ENCODE measurements at places on chromosomes 11 and 22.

GRCh38 chr22:41094041-41094593, 1.7 kb downstream of the EP300 start:
- DNase-seq = peak; percentile 24

DNA sequence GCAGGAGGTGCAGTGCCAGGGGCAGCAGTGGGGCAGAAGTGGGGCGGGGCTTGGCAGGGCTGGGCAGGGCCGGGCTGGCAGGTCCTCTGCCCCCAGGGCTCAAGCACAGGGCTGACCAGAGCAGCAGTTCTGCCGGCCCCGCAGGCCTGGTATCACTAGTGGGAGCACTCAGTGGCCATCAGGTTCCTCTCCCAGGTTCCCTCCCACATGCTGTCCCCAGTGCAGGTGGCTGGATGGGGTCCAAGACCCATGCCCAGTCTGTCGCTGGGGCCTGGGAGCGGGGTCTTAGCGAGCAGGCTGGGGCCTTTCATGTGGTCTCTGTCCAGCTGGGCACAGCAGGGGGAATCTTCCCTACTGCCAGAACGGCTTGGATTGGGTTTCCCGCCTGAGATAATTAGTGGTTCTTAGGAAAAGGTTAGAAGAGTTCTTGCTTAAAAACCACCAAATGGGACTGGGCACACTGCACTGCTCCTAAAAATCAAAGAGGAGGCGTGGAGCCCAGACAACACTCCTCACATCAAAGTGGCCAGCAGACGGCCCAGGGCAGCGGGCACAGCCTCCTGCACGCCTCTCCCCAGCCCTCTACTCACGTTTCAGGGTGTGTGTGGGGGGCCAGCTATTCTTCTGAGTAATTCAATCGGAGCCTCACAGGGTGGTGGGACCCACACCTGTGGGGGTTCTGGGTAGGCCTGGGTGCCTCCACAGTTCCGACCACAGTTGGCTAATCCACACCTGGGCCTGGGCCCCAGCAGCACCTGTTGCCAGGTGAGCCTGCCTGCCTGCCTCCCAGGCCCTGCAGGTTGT, 45.6 kb downstream of the TPCN2 start:
- DNase-seq = no peak

- DNase-seq = no peak
These were observed 13.3 kb upstream of the KMT5B start for GRCh38 chr11:68226421-68226820.

DNA sequence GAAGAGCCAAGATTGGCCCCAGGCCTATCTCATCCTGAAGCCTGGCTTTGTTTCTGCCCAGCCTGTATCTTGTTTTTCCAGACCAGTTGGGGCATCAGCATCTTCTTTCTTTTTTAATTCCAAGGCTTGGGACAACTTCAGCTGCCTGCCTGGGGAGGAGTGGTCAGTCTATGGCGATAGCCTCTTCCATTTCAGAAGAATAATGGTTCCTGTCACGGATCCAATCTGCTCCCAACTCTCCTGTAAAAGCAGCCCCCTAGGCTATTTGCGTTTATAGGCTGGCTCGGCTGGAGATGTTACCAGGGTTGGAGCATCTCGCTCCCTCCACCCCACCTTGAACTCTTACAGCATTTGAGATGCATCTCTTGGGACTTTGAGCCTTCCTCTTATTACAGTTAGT, 145.2 kb upstream of the CADM1 start:
- DNase-seq = no peak

DNA sequence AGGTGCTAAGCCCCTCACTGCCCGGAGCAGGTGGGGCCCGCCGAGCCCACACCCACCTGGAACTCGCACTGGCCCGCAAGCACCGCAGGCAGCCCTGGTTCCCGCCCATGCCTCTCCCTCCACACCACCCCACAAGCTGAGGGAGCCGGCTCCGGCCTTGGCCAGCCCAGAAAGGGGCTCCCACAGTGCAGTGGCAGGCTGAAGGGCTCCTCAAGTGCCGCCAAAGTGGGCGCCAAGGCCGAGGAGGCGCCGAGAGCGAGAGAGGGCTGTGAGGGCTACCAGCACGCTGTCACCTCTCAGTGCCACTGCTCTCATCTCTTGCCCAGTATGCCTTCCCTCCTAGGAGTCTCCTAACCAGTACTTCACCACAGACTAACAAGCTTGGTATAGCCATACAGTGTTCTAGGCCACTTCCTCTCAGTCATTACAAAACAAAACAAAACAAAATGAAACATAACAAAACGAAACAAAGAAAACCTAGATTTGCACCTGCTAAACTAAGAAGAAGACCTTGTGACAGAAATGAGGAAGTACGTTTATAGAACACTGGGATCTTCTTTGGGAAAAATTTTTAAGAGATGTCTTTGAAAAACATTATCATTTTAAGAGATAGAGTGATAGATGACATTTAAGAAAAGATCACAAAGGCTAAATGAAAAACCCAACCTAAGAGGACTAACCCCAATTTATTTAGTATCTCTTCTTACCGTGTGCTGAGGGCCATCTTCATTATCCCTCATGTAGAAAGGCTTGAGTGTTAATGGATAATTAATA, 47.7 kb upstream of the GAB2 start:
- DNase-seq = no peak

DNA sequence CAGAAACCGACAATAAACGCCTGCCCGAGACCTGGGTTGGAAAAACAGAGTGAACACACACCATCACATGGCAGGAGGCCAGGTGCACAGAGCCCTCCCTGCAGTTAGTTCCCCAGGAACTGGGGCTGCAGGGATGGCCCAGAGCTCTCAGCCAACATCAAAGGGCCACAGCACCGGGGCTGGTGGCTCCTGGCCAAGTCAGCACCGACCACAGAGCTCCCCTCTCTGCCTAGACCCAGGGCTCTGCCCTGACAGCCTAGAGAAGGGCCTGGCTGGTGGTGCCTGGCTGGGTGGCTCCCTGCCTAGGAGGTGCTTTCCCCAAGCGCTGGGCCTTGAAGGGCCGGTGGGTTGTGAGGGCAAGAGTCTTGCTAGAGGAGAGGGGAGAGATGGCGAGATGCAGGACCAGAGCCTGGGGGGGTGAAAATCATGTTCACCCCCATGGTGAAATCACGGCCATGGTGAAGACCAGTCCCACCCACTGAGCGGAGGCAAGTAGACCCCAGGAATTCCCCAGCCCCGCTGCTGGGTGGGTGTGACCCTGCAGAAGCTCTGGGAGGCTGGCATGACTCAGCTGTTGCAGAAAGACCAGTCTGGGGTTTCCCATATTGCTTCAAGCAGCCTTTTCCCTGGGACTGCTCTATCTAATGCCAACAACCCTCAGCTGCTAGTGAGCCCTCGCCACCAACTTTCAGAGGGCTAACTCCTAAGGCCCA, 7.2 kb upstream of the BID start:
- peak; percentile 82 for DNase-seq

- DNase-seq = no peak
These were observed 109.0 kb downstream of the SIK3 start for GRCh38 chr11:116989184-116989583.

DNA sequence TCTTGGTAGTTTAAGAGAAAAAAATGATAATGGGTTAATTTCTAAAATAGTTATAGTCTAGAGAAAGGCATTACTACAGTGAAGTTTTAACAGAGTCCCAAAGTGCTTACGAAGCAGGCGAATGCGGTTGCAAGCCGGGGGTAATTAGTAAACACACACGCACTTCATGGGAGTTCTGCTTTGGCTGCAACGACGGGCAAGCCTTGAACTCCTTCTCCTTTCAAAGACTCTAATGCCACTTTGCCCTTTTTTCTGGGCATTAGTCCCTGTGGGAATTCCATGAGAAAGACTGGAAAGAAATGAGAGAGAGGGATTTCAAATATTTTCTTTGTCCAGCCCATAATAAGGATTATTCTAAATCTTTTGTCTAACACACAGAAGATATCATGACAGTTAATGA, 66.1 kb downstream of the TENM4 start:
- no peak for DNase-seq

- peak; percentile 84 for DNase-seq
These were observed 172.5 kb downstream of the TBC1D22A start for GRCh38 chr22:46934746-46935491.

DNA sequence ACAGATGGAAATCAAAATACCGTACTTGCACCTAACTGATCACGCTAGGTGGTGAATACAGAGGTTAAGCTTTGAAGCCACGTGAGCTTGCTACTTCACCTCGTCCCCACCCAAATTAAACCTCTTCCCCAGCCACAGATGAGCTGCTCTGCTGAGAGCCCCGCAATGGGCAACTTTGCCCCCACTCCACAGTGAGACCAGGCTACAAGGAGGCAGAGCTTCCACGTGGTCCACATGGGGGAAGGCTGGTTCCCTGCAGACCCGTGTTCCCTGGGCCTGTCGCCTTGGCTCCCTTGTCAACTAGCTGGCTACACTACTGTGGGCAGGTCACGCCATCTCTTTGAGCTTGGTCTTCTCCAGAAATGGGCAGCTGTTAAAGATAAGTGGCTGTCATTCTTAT, 10.9 kb downstream of the CD5 start:
- DNase-seq = no peak

- no peak for DNase-seq
These were observed 816.8 kb downstream of the BRD1 start for GRCh38 chr22:49010901-49011300.

DNA sequence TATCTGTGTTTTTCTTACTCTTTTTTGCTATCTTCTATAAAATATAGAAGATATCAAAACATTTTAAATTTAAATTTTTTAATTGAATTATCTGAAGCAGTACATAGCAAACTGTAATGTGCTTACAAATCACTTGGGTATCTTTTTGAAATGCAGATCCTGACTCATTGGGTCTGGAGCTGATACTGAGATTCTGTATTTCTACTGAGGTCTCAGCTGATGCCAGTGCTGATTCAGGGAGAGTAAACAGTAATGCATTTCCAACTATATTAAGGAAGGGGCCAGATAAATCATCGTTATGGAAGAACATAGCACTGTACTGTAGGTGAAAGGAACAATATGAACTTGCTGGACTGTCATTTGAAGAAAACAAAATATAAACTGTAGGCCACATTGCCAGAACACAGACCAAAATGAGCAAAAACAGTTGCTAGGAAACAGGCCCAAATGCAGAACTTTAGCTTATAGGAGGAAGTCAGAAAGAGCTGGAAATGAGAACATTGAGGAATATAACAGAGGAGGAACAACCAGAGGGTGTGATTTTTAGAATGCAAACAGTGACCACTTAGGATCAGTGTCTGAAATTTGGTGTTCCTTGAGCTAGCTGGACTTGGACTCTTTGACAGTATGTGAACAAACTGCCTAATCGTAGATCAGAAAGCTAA, 3.3 kb downstream of the ARL14EP start:
- DNase-seq = peak; percentile 10

GRCh38 chr11:69654001-69654659, 13.2 kb downstream of the CCND1 start:
- no peak for DNase-seq

DNA sequence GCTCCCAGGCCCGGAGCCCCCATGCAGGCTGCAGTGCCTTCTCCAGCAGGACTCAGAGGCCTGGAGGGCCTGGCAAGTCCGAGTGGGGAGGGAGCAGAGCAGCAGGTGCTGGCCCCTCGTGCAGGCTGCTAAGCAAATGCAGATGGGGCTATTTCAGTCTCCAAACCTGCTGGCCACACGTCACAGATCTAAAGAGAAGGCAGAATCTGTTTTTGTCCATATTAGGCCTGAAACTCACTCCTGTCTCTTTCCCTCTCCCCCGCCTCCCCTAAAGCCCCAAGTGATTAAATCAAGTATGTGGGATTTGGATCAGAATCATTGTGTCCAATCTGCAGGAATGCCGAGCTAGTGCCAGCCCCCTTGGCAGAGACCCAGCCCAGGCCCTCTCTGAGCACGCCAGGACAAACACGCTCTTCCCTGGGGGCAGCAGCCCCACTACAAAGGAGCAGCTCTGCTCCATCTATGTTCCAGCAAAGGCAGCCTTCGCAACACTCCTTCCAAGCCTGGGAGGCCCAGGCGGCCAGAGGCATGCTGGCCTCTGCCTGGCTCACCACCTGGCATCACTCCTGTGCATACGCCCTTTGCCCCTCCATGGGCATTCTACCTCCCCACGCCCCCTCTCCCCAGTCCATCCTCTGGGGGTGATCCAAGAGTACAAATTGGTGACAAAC, 26.5 kb downstream of the RPL27A start:
- peak; percentile 99 for DNase-seq

DNA sequence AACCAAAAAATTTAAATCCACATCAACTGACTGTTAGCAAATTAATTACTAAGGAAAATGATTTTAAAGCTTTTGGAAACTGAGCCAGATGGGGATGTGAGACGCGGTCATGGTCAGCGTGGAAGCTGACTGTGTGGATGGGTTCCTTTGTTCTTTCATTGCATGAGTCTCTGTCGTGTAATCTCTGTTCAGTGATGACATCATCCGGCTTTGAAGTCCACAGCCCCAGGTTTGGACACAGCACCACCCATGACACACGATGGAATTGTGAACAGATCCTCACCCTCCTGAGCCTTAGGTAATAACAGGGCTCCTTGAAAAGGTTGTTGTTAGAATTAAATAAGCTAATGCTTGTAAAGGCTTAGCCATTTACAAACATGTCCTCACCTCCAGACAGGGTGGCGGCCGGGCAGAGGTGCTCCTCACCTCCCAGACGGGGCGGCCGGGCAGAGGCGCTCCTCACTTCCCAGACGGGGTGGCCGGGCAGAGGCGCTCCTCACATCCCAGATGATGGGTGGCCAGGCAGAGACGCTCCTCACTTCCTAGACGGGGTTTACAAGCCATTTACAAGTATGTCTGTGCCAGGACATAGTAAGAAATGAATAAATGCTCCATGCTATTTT, 677.3 kb downstream of the TBC1D22A start:
- DNase-seq = no peak

DNA sequence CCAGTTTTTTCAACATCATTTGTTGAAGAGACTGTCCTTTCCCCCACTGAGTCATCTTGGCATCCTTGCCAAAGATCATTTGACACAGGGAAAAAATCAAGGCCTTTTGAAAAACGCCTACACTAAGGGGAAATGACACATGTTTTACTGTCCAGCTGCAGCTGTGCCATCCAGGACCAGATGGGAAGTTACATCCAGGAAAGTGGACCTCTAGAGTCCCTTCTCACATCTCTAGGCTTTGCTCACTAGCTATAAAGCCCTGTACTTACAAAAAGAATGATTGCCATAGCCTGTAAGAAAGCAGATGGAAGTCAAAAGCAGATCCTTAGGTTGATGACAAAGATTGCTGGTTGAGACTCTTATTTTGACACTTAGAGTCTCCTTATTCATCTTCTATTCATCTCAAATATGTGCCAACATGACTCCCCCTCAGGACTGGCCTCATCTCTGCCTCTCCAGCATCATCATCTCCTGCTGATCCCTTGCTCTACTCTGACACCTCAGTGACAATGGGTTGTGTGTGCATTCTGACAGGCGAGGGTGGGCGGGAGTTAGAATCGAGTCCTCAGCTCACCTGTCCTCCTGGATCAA, 22.8 kb downstream of the OSBP2 start:
- DNase-seq = peak; percentile 80

GRCh38 chr11:128424271-128424711, 163.1 kb downstream of the ETS1 start:
- peak; percentile 21 for DNase-seq

- DNase-seq = peak; percentile 26
These were observed 700 bp downstream of the TTC17 start for GRCh38 chr11:43359422-43359818.

DNA sequence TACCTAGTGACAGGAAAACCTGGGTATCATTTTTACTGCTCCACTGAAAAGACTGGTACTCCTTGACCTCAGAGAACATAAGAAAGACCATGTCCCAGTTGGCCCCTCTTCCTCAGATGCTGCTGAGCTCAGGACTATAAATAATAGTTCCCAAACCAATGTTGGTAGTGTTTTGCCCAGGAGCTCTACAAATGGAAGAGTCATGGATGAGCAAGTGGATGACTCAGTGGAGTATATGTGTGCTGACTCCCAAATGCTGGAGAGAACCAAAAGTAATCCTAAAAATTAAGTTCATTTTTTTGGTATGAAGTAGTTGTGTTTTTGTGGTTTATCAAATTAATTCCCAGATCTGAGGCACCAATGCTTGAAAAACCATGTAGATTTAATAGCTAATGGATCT, 482.0 kb downstream of the KCNA4 start:
- peak; percentile 9 for DNase-seq
